ENCODE measurements at places on chromosomes 3 and 15.
A peak's percentile ranks its signal among the peaks of the same experiment; 100 is the strongest.

GRCh38 chr15:56871185-56871584 lies 47.3 kb upstream of the TCF12 start:
- DNase-seq, result peak; percentile 65

- no peak for DNase-seq
These were observed 171.7 kb downstream of the RORA start for GRCh38 chr15:61057376-61057775.

GRCh38 chr3:114034211-114034610 lies 22.1 kb downstream of the CCDC191 start:
- no peak for DNase-seq

GRCh38 chr3:7172996-7173395 lies 312.1 kb downstream of the GRM7 start:
- DNase-seq, result no peak

- no peak for DNase-seq
These were observed 54.2 kb downstream of the NPAP1 start for GRCh38 chr15:24729760-24730159.

- no peak for DNase-seq
These were observed 21.0 kb downstream of the MBNL1 start for GRCh38 chr3:152289708-152290107.

GRCh38 chr3:152126260-152126659 lies 142.5 kb upstream of the MBNL1 start:
- DNase-seq, result no peak

DNA sequence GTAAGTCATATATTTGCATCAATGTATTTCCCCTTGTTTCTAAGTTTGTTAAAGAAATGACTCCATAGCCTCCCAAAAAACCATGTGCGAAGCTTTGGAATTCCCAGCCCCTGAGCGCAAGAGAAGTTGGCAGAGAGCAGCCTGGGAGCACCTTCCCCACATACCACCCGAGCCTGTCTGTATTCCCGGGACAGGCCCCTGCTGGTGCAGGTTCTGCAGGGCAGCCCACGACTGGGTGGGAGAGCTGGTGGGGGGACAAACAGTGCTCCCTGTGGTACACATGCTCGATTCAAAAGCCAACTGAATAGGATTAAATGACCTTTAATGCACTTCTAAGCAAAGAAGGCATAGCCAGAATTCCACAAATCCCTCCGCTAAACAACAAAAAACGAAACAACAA lies 74.6 kb upstream of the SNRPA1 start:
- no peak for DNase-seq

GRCh38 chr3:6509576-6509975 lies 351.3 kb upstream of the GRM7 start:
- DNase-seq, result no peak

DNA sequence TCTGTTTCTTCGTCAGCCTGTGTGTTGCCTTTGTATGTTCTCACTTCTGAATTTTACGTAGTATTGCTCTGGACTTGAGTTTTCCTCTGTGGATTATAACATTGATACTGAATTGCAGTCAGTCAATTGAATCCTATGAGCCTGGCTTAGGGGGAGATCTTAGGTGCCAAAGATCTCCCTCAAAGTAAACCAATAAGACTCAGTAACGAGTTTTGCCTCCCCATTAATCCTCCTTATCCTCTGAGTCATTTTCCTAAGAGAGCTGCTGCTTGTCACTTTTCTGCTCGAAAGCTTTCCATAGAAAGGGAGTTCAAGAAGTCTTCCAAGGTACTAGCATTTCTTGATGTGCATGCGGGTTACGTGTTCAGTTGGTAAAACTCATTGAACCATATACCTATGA lies 126.4 kb downstream of the CHDH start:
- DNase-seq, result no peak

DNA sequence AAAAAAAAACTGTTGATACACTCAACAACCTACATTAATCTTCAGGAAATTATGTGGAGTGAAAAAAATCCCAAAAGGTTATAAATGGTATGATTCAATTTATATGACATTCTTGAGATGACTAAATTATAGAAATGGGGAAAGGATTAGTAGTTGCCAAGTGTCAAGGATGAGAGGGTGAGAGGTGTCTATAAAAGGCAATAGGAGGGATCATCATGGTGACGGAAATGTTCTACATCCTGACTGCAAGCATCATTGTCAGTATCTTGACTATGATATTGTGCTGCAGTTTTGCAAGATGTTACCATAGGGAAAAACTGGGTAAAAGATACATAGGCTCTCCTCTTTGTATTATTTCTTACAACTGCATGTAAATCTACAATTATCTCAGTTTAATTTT lies 125.6 kb downstream of the FRMD5 start:
- DNase-seq, result no peak

- DNase-seq, result no peak
These were observed 43.9 kb downstream of the NSMCE3 start for GRCh38 chr15:29225534-29226234.

DNA sequence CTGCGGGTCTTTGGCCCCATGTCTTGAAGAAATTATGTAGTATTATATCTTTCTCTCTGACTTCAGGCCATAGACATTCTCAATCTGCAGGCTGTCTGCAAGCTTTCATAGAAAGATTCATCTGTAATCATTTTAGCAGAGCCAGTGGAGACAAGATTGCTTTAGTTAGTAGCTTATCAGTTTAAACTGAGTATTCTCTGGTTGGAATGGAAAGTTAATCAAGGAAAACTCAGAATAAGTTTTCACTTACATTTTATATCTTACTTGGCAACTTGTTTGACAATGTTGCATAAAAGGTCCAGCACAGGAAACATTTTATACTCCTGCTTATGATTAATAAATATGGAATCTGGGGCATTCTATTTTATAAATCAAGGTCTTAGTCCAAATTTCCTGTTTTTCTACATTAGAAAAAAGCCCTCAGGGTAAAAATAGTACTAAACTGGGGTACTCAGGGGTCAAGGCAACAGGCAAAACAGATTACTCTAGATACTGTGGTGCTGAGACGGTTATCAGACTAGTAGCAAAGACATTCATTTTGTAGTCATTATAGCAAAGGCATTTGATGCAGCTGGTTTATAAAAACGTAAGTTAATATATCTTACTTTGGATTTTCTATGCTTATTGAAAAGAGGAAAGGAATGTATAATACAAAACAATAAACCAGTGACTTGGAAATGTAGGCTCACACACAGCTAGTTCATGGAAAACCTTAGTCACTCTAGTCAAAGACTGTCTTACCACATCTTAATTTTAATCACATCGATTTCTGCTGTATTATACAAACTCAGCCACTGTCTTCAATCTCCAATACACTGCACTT lies 45.2 kb upstream of the FILIP1L start:
- no peak for DNase-seq

Data from SW480 (cell line).